NCI-H2107 (cell line): ENCODE measurements at places on chromosomes 16 and 17.

- no peak for DNase-seq
These were observed 184.1 kb upstream of the ZFHX3 start for GRCh38 chr16:73231944-73232554.

GRCh38 chr17:32482568-32483320, 4.0 kb upstream of the CDK5R1 start:
- no peak for DNase-seq

DNA sequence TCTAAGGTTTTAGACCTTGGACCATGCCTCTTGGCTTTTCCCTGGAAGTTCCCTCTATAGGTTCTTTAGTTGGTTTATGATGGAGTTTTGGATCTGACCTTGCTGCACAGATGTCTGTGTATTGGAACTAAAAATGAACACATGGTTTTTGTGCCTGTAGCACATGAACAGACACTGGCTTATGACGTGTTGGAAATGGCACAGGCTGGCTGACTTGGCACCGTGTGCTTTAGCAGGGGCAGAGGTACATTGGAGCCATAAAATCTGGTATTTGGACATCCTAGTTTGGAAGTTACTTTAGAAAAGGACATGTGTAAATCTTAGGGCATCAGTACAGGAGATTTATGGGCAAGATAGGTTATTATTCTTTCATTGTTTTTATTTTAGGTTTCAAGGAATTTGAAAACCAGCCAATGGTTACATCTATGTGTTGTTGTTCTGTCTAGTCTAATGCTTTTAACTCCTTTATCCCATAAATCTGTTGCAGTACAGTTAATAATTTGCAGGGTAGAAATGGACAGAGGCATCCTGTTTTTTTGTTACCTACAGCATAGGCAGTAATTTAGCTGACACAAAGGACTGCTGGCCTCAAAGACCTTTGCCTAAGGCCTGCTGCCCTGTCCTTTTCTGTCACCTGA, 6.0 kb downstream of the SOCS7 start:
- DNase-seq, result no peak

DNA sequence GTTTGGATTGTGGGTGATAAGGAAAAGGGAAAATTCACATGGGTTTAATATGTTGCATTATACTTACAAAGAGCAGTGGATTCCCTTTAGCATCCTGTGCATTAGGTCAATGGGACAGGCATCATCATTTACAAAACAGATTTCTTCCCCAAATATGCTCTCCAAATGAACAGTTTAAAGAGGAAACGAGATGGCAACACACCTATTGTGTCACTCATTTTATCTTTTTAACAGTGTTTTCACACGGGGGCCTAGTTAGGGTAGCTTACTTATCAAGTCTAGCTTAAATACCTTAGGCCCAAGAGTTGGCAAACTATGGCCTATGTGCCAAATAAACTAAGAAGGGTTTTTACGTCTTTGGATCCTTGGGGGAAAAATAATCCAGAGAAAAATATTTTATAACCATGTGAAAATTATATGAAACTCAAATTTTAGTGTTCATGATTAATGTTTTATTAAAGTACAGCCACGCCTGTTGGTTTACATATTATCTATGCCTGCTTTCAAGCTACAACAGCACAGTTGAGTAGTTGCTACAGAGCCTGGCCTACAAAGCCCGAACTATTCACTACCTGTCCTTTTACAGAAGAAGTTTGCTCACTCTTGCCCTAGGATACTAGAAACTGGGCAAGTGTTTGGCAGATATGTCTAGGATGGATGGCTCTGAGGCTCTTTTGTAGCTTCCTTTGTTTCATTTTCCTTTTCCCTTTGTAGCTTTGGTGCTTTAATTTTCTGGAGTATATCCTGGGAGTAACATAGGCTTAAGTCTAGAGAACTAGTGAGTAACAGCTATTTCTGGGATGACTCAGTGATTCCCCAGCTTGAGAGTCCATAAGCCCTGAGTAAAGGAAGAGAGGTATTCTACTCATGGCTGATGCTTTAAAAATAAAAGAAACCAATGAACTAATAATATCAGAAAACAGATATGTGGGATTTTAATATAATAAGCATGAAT, 12.4 kb downstream of the NUP93 start:
- DNase-seq, result no peak

DNA sequence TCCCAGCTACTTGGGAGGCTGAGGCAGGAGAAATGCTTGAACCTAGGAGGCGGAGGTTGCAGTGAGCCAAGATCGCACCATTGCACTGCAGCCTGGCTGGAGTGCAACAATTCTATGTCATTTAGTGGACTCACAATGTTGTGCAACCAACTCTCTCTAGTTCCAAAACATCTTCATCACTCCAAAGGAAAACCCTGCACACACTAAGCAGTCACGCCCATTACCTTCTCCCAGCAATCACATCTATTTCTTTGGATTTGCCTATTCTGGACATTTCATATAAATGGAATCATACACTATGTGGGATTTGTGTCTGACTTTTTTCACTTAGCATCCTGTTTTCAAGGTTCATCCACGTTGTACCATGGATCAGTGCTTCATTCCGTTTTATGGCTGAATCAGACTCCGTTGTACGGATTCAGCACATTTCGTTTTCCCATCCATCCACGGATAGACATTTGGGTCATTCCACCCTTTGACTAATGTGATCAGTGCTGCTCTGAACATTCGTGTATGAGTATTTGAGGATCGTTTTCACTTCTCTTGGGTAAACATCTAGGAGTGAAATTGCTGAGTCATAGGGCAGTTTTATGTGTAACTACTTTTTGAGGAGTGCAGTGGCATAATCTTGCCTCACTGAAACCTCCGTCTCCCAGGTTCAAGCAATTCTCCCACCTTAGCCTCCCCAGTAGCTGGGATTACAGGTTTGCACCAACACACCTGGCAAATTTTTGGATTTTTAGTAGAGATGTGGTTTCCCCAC, 45.4 kb upstream of the EMP2 start:
- DNase-seq, result no peak

- DNase-seq, result no peak
These were observed 6.1 kb downstream of the GNAO1 start for GRCh38 chr16:56197192-56197992.

GRCh38 chr16:49602201-49602975, 228.8 kb downstream of the C16orf78 start:
- no peak for DNase-seq

DNA sequence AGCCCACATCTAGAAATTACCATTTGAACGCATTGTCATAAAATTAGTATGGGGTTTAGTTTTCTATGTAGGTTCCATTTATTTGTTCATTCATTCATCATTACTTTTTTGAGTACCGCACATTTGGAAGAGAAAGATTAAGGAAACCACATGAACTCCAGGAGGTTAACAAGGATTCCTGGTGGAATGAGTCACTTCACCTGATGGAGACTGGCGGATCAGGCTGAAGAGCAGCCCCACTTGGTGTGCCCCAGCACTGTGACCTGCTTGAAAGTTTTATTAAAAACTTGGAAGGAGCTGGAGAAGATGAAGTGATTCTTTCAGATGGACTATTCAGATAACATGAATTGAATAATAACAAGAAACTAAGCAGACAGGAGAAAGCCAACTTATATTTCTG, 293.6 kb upstream of the CDH11 start:
- no peak for DNase-seq

DNA sequence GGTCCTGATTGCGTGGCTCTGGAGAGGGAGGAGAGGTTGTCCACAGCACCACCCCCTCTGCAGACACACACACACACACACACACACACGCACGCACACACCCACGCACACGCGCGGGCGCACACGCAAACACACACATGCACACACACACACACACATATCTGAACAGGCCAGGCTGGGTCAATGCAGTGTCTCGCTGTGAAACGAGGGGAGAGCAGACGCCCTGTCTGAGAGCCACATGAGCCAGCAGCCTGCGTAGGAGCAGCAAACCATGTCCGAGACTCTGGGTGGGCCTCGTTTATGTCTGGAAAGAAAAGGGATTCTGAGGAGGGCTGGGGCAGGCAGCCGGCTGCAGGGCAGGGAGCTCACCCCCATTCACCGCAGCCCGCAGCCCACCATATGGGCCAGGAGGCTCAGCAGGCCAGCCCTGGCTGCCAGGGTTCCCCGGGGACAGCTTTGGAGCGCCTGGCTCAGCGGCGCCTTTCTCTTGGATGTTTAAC, 93.3 kb upstream of the TNRC6C start:
- no peak for DNase-seq

- no peak for DNase-seq
These were observed 3.6 kb upstream of the ITGA3 start for GRCh38 chr17:50052241-50052796.

- DNase-seq, result no peak
These were observed 40.6 kb upstream of the MMD start for GRCh38 chr17:55462234-55462633.
